ENCODE measurements at places on chromosomes 6 and 20.
A peak's percentile ranks its signal among the peaks of the same experiment; 100 is the strongest.

GRCh38 chr6:225121-225721 is 67.1 kb upstream of the DUSP22 start:
- DNase-seq: peak; percentile 49

GRCh38 chr6:10759312-10759839 is 11.8 kb downstream of the TMEM14B start:
- no peak for DNase-seq

DNA sequence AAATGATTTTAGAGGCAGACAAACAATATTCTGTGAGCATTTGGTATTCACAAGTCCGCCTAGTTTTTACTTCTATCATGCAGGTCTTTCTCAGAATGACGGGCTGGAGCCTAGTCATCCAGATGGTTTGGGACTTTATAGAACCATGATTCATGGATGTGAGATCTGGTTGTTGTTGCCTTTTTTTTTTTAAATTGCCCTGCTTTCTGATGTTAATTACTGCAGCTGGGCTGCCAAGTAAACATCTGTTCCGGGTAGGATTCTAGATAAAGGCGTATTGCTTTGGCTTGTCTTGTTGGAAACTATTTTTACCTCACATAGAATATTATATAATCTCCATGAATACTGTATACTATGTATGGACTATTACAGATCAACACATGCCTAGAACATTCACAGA is 58.1 kb downstream of the RNF217 start:
- DNase-seq: no peak

DNA sequence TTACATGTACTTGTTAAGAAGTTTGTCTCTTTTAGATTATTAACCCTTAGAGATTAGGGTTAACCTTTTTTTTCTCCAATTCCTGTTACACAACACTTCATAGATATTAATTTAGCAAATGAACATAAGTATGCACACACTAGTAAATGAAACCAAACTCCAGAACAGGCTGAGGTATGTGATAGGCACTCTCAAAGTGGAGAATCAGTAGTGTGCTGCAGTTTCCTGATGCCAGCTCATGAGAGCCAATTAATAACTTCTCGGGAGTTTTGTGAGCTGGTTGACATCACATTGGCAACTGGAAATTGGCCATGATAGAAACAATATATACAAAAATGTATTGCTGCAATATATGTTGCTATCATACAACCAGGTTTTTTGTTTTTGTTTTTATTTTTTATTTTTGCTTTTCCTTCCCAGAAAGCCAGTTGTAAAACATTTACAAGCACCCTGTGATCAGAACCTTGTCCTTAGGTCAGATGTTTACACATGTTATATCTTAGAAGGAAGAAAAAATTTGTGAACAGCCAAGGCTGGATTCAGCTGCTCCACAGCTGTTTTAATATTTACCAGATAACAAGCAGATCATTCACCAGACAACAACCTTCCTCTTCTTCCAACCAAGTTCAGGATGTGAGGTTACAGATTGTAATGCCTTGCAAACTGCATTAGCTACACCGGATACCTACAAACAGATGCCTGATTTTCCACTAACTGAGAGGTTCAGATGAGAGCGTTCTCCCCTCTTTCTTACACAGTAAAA is 42.4 kb upstream of the ECHDC1 start:
- no peak for DNase-seq

GRCh38 chr20:62381202-62381797 is 5.6 kb upstream of the RPS21 start:
- no peak for DNase-seq

GRCh38 chr6:90135667-90136066 is 161.0 kb downstream of the BACH2 start:
- no peak for DNase-seq

- no peak for DNase-seq
Observed at GRCh38 chr6:135113860-135114259, 59.2 kb upstream of the HBS1L start.

DNA sequence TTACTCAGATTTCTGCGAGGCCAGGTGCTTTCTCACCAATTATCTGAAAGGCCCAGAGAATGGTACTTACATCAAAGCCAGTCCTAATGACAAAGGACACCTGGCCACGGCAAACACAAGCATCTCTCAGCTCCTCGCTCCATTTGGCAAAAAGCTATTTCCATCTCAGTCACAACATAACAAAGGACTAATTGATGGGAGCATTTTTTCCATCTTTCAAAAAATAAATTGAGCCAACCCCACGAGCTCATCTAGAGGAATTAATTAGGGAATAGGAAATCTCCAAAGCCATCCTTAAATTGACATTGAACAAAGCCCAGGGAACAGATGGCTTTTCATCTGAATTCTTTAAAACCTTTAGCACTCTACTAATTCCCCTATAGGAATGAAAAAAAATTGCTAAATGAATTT is 236.7 kb downstream of the HAO1 start:
- no peak for DNase-seq

- no peak for DNase-seq
Observed at GRCh38 chr6:36906539-36907325, 21.0 kb downstream of the C6orf89 start.

DNA sequence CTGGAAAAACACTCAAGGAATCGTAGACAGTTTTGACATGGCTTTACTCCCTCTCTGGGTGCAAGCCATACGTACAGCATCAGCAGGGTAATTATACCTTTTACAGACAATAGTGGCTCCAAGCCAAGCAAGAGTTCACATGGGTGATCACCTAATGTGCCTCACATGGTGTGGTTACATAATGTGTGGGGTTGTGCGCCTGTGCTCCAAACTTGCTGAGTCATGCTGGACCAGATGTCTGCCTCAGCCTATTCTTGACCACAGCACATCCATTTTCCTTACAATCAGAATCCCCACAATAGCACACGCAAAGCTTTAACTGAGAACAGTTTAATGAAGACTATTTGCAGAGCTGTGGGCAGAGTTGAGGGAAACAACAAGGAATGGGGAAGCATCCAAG is 74.5 kb downstream of the ALDH8A1 start:
- DNase-seq: no peak

DNA sequence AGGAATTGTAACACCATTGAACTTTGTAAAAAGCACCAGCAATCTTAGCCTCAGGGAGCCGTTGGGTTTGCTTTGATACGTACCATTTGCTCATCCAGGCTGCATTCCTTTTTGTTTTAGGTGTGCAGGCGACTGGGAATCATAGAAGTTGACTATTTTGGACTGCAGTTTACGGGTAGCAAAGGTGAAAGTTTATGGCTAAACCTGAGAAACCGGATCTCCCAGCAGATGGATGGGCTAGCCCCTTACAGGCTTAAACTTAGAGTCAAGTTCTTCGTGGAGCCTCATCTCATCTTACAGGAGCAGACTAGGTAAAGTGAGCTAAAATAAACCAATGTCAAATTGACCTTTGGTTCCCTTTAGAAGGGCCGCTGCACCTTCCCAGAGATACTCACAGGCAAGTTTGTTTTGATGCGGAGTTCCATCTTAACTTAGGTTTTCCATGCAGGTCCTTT is 1.6 kb downstream of the MYLIP start:
- no peak for DNase-seq

DNA sequence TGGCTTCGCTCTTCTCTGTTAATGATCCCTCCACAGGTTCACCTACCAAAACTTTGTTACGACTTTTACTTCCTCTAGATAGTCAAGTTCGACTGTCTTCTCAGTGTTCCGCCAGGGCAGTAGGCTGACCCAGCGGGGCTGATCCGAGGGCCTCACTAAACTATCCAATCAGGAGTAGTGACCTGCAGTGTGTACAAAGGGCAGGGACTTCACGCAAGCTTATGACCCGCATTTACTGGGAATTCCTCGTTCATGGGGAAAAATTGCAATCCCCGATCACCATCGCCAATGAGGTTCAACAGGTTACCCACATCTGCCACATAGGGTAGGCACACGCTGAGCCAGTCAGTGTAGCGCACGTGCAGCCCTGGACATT is 771.4 kb upstream of the DEFB115 start:
- DNase-seq: no peak

DNA sequence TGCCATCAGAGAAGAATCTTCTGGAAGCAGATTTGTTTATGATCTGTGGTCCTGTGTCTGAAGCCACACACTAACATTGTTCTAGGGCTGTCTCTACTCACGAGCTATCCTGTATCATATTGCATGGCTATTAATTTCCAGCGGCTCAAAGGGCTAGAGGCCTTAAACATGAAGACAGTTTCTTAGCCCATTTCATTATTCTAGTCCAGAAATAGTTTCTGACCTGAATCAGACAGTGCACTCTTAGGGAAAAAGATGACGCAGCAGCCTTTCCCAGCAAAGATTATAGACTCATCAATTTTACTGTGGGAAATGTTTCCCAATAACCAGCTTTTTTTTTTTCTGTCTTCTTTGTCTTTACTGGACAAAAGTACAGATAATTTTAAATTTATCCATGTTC is 105.3 kb upstream of the SUPT3H start:
- DNase-seq: no peak

GRCh38 chr6:116369540-116369939 is 1.2 kb upstream of the DSE start:
- DNase-seq: no peak

DNA sequence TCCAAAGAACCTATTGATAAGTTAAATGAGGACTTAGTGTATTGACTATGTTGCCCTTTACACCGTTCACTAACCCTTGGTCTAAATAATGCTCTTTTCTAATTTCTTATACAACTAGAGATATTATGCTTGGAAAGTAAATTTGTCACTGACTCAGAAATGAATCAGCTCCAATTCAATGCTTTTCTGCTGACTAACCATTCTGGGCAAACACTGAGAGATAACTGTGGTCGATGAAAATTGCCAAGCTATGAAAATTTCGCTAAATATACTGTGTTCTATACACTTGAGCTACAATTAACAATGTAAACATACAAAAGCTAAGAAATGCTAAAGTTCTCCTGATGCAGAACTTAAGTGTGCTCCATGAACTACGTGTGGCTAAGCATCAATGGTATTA is 23.1 kb upstream of the FBXO9 start:
- DNase-seq: no peak

- no peak for DNase-seq
Observed at GRCh38 chr6:162625846-162626540, 101.6 kb downstream of the PRKN start.

- no peak for DNase-seq
Observed at GRCh38 chr6:130811932-130812331, 15.3 kb upstream of the SMLR1 start.

DNA sequence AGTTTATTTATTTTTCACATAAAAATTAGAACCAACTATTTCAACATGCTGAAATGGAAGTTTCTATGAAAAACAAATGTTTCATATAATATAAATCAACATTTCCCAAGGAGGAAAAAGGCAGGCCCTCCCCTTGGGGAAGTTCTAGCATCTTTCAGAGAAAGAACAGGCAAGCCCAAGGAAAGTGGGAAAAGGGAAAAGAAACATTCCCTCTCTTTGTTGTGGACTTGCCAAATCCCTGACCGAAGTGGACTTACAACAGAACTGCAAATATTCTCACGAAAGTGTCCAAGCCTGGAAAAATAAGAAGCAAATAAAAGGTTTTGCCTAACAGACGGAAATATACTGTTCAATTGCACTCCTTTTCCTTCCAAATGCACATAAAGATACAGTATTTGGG is 214.4 kb downstream of the ATXN1 start:
- DNase-seq: no peak

DNA sequence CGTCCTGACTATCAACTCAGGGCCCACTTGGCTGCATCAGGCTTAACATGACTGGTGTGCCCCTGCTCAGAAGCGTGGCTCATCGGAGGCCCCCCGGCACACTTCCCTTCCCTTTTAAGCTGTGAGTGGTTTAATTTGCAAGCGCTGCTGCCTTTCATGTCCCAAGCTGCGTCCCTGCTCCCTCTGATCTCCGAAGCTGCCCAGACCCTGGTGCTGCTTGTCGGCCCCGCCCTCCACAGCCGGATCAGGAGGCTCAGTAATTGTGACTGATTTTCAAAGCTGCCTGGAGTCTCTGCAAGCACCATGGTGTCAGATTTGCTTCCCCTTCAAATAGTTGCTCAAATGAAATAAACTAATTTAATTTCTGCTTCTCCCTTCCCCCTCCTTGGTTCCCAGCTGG is 71.1 kb downstream of the CDH22 start:
- DNase-seq: no peak

- DNase-seq: no peak
Observed at GRCh38 chr6:83378621-83379388, 52.0 kb downstream of the ME1 start.

- DNase-seq: no peak
Observed at GRCh38 chr6:4637691-4638433, 138.3 kb upstream of the CDYL start.

DNA sequence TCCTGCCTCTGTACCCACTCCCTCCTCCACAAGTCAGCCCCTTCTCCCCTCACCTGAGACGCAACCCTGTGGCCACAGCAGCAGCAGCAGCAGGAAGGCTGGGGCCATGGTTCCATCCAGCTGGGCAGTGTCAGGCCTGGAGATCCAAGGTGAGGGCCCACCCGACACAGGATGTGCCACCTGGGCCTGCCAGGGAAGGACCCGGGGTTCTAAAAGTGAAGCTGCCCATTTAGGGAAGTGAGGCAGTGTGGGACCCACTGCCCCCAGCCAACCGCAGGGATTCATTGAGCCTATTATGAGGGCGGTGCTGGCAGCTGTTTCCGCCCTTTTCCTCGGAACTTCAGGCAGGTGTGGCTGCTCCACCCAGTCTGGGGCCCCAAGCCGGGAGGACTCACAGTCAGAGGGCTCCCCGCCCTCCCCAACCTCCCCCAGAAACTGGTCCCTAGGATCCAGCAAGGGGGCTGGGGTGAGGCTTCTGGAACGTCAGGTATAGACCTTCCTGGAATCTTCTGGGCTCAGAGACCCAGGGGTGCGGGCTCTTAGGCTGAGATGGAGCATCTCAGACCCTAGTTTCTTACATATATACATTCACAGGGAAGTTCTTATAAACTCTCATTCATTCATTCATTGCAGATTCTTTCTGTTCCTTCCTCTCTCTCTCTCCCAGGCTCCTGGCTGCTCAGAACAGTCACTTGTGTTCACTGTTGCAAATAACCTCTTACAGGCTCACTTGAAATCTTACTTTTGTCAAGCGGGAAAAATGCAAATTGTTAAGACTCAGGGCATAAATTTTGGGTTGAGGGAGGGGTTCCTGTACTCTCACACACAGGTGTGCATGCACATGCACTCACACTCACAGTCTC is at the start of gene TREML2:
TSS of gene TREML2 (minus strand) at position 249 of the 863 bp plus-strand sequence. CDS start at position 108, 141 bp downstream.
- DNase-seq: no peak
